ENCODE measurements at places on chromosomes 6 and 20.

- DNase-seq = no peak
Measured at GRCh38 chr6:41352396-41352795, 17.0 kb downstream of the NCR2 start.

- peak; percentile 60 for DNase-seq
Measured at GRCh38 chr6:31814677-31815024, 432 bp downstream of the HSPA1L start.

DNA sequence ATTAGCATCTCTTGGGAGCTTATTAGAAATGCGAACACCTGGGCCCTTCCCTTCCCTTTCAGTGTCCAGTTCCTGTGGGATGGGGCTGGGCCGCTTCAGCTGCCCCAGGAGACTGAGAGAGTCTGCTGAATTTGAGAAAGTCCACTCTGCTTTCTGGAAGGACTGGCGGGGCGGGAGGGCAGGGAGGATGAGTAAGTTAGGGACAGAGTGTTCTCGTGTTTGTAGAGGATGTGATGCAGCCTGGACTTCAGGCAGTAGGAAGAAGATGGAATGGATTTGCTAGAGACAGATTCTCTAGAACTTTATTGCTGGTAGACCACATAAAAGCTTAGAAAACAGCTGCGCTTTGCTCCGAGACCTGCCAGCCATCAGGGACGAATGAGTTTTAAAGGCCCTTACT is 1.1 kb upstream of the TULP4 start:
- no peak for DNase-seq

- no peak for DNase-seq
Measured at GRCh38 chr6:21450628-21451027, 142.9 kb upstream of the SOX4 start.

GRCh38 chr6:12890171-12890790 is 173.7 kb downstream of the PHACTR1 start:
- DNase-seq = peak; percentile 11

DNA sequence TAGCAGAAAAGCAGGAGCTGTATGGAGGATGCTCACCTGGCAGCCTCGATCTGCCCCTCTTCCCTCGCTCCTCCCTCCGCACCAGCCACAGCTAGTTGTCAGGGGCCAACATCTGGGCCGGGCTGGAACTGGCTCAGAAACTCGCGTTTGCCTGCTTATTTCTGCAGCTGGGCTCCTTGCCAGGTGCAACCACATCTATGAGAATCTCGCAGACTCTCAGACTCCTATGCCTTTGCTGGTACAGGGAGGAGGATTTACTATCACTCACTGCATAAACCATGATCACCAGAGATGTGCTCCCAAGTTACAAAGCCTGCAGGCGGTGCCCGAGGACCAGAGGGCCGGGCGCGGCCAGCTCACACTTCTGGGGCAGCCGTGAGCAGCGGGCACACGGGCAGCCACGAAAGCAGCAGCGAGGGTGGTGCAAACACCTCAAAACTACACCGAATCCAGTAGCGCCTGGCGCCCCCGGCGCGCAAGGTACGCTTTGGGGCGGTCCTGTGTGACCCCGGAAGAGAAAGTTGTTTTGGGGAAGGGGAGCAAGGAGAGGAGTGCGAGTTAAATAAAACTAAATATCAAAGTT is 577 bp upstream of the LRRC1 start:
- peak; percentile 13 for DNase-seq

GRCh38 chr20:43799150-43799711 is 72.4 kb upstream of the GTSF1L start:
- DNase-seq = no peak

DNA sequence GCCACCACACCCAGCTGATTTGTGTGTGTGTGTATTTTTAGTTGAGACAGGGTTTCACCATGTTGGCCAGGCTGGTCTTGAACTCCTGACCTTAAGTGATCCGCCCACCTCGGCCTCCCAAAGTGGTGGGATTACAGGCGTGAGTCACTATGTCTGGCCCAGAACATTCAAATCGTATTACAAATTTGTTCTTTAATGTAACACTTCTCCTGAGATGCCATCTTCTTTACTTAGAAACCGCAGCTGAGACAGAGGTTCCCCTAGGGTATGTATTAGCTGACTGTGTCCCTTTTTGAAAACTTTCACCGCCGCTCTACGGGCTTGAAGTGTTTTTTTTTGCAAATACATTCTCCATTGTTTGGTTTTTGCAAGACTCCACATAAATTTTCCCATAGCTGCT is 62.6 kb downstream of the TOX2 start:
- no peak for DNase-seq
